IPS DF 19.7 (cell line): ENCODE measurements at places on chromosomes 12 and 14.

DNA sequence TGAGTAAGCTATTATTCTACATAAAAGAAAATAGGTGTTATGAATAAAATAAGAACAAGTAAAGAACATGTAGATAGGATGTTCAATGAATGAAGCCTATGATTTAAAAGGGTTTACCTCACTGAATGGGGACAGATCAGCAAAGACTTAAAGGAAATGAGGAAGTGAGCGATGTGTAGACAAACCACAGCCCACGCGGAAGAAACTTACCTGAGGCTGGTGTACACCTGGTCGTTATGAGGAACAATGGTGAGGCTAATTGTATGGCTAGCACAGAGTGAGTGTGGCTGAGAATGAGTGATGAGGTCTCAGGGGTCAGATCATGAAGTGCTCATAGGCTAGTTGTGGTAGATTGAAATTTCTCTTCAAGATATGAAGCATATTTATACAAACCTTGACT lies 221.7 kb downstream of the ALG10B start:
- DNase-seq, result no peak

- no peak for DNase-seq
Measured at GRCh38 chr14:92958373-92959188, 35.6 kb downstream of the CHGA start.

DNA sequence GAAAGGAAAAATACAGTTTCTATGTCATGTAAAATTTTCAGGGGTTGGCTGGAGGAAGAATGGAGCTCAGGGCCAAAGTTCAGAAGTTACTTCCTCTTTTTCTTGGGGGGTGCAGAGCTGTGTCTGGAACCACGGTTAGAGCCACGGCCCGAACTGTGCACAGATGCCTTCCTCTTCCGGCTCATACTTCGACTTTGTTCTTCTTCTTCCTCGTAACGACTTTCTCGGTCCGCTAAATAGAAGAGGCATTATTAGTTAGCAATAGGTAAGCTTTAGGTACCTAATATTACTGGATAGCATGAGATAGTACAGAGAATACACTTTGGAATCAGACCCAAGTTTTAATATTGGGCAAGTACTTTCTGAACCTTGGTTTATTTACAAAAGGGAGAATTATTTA lies 31.2 kb downstream of the SUPT16H start:
- no peak for DNase-seq

DNA sequence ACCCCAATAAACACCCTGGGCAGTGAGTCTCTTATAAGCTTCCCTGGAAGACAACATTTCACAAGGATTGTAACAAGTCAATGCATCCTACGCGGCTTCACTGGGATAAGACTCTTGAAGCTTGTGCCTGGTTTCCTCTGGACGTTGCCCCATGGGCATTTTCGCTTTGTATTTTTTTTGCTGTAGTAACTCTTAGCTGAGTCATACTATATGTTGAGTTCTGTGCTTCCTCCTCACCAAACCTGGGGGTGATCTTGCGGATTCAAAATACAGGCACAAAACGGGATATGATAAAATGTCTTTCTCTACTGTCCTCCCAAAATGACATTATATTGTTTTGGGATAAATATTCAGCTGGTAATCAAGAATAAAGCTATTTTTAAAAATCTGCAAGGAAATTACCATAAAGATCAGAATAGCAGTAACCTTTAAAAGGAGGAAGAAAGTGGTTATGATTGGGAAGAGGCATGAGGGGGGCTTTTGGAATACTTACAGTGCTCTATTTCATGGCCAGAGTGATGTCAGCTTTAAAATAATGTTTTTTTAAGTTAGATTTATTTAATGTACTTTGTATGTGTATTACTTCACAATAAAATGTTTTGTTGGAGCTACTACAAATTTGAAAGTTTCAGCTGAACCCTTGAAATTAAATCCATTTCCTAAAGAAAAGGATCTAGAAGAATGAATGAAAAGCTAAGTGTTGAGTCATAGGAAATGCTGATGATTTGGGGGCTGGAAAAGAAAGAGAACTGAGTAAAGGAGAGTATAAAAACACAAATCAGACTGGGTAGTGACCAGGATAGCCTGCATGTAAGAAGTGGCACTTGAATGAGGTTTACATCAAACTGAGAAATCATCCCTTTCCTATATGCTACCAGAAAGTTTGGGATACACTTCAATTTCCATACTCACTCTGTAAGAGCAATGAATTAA lies 14.7 kb downstream of the BTBD7 start:
- no peak for DNase-seq

DNA sequence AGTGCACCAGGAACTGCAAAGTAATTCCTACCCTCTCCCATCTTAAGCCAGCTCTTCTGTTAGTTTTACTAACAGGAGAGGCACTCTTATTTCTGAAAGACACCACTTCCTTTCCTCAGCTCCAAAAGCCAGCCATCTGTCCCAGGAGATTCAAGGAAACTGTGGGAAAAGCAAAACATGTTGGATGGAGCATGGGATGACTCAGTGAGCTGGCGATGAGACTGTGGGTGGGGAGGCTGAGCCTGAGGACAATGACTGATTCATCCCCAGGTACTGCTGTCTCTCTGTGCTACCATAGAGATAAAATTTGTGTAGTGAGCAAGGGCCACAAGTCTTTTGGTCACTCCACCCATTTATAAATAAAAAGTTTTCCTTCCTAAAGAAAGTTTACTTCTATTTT lies 141.4 kb downstream of the MYRFL start:
- DNase-seq, result no peak

DNA sequence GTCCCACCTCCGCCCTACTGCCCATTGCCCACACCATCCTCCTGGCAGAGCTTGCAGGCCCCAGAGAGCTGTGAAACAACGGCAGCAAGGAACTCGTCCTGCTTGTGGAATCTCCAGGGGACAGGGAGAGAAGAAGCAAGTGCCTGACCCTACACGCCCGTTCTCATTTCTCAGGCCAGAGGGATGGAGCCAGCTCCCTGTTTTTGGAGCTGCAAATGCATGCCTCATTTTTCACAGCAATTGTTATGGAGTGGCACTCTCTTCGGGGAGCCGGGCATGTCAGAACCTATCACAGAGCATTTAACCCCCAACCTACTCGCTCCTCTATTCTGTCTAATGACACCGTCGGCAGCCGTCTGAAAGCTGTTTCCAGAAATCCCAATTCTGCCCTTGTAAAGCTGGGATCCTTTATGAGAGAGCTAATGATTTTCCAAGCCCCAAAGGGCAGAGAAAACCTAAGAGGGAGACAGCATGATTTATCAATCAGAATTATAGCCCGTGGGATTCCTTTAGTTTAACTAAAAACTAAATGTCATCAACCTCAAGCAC lies 222.3 kb upstream of the NOS1 start:
- DNase-seq, result no peak

DNA sequence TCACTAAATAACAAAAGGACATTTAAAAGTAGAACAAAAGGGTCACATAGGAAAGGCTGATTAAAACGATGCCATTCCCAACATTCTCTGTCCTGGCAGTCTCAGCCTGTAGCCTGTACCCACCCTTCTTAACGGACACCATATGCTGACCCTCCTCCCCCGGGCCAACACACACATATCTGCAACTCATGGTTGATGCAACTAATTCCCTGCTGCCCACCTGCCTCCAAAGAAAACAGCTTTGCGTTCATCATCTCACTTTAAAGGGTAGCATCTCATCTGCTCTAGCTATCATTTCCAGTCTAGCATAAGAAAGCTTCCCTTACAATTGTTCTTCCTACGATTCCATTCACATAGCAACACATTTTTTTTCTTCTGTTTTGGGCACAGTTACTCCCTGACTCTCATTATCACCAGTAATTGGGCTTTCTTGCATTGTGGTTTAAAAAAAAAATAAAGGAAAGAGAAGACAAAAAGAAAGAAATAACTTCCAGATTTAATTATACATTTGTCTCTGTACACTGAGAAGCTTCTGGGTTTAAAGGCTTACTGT lies 92.9 kb downstream of the KCNC2 start:
- DNase-seq, result no peak

DNA sequence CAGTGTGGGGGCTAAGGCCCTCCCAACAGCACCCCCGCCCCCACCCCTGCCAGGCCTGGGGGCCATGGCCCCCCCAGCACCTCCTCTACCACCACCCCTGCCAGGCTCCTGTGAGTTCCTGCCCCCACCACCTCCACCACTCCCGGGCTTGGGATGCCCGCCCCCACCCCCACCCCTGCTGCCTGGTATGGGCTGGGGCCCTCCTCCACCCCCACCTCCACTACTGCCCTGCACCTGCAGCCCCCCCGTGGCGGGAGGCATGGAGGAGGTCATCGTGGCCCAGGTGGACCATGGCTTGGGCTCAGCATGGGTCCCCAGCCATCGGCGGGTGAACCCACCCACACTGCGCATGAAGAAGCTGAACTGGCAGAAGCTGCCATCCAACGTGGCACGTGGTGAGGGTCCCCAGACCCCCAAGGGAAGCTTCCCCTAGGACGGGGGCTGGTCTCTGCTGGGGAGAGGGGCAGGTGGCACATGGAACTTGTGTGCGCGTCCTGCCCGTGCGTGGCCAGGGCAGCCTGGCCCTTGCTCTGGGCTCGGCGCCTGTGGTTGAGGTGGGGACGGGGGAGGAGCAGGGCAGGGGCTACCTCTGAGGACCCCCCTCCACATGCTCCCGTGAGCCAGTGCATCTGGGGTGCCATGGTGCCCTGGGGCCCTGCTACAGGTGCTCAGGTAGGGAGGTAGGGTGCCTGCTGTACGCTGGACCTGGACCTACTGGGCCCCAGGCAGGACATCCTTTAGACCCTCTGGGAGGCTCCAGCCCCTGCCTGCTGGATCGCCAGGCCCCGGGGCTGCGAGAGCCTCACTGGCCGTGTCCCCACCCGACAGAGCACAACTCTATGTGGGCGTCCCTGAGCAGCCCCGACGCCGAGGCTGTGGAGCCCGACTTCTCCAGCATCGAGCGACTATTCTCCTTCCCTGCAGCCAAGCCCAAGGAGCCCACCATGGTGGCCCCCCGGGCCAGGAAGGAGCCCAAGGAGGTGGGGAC lies 16.1 kb upstream of the ADSS1 start:
- no peak for DNase-seq

- no peak for DNase-seq
Measured at GRCh38 chr12:29152223-29152868, 3.3 kb downstream of the FAR2 start.

- no peak for DNase-seq
Measured at GRCh38 chr14:44700184-44700583, 193.1 kb upstream of the FSCB start.

GRCh38 chr12:1924996-1925683 lies 6.7 kb upstream of the CACNA2D4 start:
- no peak for DNase-seq

GRCh38 chr14:23101213-23101970 lies 3.4 kb downstream of the CIROP start:
- DNase-seq, result no peak

DNA sequence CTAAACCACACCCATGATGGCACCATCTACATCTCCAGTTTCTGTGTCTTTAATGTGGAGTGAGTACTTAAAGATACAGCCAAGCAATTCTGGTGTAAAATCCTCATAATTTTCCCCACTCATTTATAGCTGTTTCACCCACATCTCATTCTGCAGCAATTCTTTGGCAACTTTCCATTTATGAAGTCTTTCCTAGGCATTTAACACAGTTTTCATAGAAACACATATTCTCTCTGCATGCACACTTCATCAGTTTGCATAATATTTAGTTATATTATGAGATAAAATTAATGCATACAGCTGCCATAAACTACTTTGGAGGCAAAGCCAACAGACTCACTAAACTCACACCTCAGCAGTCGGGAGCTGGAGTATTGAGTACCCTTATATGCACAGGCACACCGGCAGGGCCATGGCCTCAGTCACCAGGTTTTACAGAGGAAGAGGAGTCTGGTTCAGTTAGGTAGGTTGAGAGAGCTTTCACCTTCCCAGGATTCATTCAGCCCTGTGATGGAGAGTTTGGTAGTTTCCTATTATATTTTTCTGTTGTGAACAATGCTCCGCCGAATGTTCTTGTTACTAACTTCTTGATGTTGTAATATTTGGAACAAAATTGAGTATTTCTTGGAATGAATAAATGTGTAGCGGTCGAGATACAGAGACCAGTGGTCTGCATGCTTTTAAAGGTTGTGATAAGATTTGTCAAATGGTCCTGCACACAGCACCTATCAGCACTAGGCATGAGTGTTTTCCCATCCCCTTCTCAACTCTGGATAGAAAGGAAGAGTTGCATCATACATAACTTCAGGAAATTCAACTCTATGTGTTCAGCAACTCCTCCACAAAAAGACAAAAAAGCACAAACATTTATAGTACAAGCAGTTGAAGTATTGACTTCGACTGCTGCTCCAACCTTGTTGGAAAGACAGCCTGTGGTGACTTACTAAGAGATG lies 123.5 kb downstream of the TTC8 start:
- DNase-seq, result no peak

GRCh38 chr12:75783093-75783877 lies 248.3 kb downstream of the PHLDA1 start:
- no peak for DNase-seq

DNA sequence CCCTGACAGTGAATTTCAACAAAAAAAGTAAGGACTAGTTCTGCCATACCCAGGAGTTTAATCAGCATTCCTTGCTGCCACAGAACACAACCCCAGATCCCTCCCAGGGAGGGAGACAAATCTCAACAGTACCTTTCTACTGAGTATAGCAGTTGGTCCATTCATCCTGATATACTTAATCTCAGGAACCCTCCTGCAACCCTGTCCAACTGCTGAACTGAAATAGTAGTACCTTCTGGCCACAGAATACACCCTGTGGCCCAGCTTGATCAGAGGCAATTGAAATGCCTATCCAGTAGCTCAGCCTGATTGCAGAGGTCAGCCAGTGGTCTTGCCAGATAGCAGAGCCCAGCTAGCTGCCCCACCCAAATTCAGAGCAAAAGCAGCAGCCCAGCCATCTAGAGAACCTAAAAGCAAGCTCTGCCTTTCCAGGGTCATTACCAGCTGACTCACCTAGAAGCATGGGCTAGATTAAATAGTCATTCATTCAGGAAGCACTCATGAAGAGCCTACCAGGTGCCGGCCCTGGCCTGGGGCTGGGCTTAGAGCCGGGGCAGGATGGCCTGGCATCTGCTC lies 40.0 kb upstream of the RHOJ start:
- no peak for DNase-seq

DNA sequence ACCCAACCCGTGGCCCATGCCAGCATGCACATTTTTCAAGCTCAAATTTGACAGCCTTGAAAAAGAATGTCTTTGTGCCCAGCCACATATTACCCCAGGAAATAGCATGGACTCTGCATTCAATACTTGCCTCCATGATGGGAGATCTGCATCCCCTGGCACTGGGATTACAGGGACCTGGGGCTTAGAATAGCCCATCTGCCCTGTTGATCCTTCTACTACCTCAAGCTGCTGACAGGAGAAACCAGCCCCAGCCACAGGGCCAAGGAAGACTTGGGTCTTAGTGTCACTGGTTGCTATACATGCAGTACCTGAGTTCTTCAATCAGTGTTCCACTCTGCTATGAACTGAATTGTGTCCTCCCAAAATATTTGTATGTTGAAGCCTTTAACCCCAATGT lies 85.3 kb downstream of the LRRC74A start:
- no peak for DNase-seq

- no peak for DNase-seq
Measured at GRCh38 chr14:92538412-92538985, 24.9 kb downstream of the RIN3 start.

GRCh38 chr14:49865431-49865859 lies 12.9 kb upstream of the NEMF start:
- DNase-seq, result no peak
